ENCODE measurements at places on chromosomes 2 and 18. TPM values are rescaled to one million over a fixed set of nuclear protein-coding genes. Genes with fewer than 3 reads are reported as not detected.

Gene TCF7L1
- total RNA-seq: 14.1 TPM

Gene TEKT4
- 0.29 TPM for total RNA-seq

Gene NAT8
- 12.0 TPM for total RNA-seq

Gene SLC11A1
- total RNA-seq: 15.5 TPM

Gene POTEJ
- 0.12 TPM for total RNA-seq

Gene GCA
- total RNA-seq: 40.6 TPM

Gene SKA1
- 3.3 TPM for total RNA-seq

Gene MIB1
- 53.2 TPM for total RNA-seq

Gene KRTCAP3
- total RNA-seq: 1.1 TPM

Gene FSIP2
- total RNA-seq: 2.6 TPM

Gene POU3F3
- total RNA-seq: 71.6 TPM

Gene SPIRE1
- total RNA-seq: 36.6 TPM

Gene LIMS4
- 4.4 TPM for total RNA-seq

Gene GALM
- total RNA-seq: 39.1 TPM

Gene COL4A3
- total RNA-seq: 44.4 TPM

Gene GAD1
- 2.0 TPM for total RNA-seq

Gene XDH
- 0.06 TPM for total RNA-seq
